ENCODE measurements at places on chromosomes 5 and 9.

DNA sequence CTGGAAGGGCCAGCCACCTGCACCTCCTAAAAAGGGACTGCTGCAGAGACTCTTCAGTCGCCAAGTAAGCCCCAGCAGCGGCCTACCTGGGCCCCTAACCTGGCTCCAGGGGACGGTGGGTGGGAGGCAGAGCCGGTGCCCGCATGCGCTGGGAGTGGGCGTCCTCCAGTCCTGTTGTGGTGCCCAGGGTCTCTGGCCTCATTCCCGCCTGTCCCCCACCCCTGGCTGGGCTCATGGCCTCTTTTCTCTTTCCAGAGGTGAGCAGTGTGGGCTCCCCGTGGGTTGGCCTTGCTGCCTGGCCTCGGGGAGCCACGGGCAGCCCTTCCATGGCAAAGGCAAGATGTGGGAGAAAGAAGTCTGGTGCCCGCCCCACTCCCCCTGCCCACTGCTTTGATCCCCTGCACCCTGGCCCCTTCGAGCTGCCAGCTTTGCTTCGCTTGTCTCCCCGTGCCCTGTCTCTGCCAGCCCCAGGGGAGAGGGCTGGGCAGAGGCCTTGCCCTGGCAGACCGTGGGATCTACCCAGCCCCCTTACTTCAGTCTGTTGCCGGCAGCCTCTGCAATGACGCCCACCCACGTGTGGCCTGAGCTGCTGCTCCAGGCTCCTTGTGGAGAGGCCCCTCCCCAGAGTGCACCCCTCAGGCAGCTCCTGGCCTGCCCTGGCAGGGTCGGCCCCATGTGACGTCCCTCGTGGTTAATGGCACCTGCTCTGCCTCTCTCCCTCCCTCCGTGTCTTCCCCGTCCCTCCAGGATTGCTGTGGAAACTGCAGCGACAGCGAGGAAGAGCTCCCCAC is 5.4 kb upstream of the PRR7 start:
- no peak for DNase-seq

DNA sequence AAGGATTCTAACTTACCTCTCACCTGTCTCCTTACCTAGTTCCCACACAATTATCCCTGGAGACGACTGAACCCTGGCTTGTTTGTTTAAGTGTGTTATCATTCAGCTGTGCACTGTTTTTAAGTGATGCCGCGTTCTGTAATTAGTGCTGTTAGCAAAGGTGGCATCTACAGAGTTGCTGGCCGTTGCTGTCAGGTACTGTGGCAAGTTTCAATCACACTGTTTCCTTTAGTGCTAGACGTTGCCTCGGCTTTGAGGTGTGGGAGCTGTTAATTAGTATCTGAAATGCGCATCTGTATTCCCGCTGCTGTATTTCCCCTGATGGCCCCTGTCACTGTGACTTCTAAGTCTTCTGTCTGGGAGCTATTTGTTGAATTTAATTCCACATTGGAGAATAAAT is 193.8 kb upstream of the GAS1 start:
- DNase-seq: no peak

- DNase-seq: no peak
Observed at GRCh38 chr5:180366326-180366725, 13.2 kb upstream of the GFPT2 start.

DNA sequence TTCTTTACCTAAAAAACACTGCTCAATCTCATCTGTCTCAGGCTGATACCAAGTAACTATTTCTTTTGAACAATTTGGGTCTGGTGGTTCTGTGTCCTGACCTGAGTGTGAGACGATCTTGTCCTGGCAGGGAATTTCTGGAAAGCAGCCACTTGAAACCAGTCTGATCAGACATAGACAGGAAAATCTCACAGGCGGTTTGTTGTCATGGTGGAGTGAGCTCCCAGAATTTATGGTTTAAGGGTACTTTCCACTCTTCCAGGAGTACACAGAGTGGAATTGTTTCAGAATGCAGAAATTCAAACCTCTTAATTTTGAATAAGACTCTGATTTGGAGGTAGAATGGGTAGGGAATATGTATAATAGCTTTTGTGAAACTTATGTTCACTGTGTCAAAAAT is 268.2 kb downstream of the ISL1 start:
- no peak for DNase-seq

- DNase-seq: no peak
Observed at GRCh38 chr5:173537228-173537627, 79.2 kb downstream of the BOD1 start.

- no peak for DNase-seq
Observed at GRCh38 chr5:39760385-39761198, 335.8 kb upstream of the DAB2 start.

- no peak for DNase-seq
Observed at GRCh38 chr5:145965804-145966203, 29.4 kb downstream of the SH3RF2 start.

GRCh38 chr9:134669399-134669955 is 27.9 kb downstream of the COL5A1 start:
- DNase-seq: no peak

DNA sequence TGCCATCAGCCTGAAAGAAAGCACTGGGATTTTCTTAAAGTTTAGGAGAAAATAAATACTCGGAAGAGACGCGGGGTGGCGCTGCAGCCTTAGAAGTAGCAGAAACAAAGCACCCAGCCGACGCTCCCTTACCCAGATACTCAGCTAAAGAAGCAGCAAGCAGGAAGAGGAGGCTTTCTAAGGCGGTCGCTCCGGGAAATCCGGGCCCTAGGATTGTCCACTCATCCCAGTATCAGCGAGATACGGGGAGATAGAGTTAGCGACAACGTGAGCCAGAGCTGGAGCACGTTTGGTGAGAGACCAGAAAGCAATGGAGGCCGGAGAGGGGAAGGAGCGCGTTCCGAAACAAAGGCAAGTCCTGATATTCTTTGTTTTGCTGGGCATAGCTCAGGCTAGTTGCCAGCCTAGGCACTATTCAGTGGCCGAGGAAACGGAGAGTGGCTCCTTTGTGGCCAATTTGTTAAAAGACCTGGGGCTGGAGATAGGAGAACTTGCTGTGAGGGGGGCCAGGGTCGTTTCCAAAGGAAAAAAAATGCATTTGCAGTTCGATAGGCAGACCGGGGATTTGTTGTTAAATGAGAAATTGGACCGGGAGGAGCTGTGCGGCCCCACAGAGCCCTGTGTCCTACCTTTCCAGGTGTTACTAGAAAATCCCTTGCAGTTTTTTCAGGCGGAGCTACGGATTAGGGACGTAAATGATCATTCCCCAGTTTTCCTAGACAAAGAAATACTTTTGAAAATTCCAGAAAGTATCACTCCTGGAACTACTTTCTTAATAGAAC is at the start of gene PCDHB2:
Gene PCDHB2, plus strand, starts transcription at position 135 of the 782 bp plus-strand sequence. Its CDS starts 176 bp downstream, at position 311.
- no peak for DNase-seq

DNA sequence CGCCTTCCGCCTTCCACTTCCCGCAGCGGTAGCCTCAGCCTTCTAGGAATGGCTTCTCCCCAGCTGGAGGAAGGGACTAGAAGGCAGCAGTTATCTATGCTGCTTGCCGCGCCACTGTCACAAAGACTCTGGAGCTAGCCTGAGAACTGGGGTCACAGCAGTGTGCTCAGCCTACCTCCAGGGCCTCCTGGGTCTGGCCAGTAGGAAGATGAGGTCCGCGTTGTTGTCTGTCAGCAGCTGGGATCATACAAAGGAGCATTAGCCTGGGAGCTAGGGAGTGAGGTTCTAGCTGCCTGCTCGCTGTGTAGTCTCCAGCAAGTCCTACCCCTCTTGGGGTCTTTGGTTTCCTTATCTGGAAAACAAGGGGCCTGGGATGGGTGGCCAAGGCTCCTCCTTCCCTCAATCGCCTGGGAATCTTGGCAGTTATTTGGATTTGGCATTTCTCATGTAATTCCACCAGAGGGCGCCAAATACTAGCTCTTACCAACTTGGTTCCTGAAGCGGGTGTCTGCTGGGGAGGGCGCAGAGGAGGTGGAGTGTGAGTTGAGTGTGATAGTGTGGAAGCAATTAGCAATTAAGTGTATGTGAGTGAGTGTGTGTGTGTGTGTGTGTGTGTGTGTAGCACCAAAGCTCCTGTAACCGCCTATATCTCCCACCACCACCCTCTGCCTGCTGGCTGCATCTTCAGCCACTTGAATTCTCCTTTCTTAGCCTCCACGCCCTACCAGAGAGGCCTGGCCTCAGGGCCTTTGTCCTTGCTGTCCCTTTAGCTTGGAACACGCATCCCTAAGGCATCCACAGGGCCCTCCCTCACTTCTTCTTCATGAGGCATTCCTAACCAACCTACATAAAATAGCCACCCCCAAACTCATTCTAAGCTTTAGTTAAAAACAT is 97.1 kb downstream of the ENTREP1 start:
- DNase-seq: peak; percentile 4

- DNase-seq: no peak
Observed at GRCh38 chr5:109532773-109533364, 123.1 kb upstream of the PJA2 start.

- DNase-seq: no peak
Observed at GRCh38 chr5:150162142-150162513, 4.5 kb upstream of the CDX1 start.

- DNase-seq: no peak
Observed at GRCh38 chr9:404234-404633, 189.6 kb downstream of the DOCK8 start.

DNA sequence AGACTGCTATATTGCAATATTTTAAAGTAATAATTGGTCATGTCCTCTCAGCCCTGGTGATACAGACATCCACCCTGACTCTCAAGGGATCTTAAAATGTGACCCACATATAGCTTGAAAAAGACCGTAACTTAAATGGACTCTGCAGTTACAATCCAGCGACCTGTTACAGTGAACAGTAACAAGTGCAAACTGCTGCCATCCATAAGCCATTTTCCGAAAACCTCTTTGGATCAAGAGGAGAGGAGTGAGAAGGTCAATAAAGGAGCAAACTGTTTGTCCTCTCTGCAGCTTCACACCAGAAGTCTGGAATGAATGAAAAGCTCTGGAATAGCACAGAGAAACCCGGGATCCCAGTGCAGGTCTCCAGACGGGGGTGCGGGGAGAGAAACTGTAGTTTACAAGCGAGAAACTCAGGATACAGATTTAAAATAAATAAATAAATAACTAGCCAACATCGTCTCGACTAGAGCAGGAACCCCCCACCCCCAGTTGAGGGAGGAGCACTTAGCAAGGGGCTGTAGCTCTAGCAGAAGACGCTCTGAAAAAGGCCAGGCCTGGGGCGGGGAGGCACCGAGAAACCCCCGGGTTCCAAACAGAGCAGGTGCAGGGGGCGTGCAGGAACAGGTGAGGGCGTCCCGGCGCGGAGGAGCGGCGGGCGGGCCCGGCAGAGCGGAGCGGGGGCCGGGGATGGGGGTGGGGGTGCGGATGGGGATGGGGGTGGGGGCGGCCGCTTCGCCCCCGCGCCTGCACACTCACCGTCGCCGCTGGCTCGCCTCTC is 572 bp downstream of the ZDHHC21 start:
- no peak for DNase-seq

GRCh38 chr5:161058781-161059180 is 206.8 kb upstream of the ATP10B start:
- no peak for DNase-seq

DNA sequence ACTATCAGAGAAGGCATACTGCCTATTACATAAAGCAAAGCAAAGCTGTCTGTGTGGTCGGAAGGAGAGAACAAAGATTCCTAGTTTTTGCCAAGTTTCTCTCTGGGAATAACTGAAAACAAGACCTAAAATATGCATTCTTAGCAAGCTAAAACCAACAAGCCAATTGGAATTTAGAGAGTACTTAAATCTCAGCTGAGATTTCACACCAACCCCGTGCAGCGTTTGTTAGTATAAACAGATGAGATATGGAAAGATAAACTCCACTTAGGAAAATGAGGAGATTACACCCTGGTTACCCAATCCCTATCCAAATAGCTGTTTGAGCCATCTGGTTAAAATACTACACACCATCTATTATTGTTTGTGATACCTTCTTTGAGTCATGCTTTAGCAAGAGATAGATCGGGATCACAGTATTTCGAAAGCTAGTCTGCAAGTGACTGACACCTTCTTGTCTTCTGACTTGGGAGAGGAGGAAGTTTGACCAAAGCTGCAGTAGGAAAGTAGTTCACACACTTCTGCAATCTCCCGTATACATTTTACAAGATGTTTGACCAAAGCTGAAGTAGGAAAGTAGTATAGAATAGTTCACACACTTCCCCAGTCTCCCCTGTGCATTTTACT is 18.2 kb downstream of the FAF2 start:
- no peak for DNase-seq

DNA sequence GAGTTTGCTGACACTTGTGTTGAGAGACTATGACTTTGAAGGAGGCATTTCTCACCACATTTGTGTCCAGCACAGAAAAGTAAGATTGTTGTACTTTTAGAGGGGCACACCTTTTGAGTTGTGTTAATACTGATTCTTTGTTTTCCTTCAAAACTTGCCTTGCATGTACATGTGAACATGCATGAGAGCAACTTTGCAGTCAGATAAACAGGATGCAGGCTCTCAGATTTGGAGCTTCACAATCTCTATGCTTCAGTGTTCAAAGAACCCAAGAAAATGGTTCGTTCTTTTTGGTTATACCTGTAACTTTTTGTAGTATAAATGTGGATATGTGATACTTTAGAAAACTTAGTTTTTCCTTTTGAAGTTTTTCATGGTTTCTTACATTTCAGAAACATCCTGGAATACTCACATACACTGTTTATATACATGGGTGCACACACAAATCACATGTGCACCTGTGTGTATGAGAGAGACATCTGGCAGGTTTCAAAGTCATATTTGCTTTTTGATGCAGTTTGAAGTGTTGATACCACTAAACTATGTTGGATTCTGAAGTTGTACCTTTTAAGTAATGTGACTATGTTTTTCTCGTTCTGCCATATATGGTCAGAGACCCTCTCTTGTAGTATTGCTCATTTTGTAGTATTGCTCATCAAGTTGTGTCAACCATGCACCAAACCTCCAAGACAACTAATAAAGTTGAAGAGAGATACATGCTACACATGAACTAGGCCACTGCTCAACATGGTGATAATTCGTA is 190.7 kb downstream of the CD180 start:
- DNase-seq: no peak

DNA sequence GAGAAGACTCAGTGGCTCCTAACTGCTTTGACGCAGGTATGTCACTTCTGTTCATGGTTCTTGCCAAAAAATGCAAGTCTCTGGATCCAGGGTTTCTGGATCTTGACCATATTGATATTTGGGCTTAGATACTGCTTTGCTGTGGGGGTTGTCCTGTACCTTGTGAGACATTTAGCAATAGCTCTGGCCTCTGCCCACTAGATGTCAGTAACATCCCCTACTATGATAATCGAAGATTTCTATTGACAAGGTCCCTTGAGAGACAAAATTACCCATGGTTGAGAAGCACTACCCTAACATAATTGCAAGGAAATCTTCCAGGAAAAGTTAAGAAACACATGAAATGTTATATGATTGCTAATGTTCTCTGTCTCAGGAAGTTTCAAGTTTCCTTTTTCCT is 285.4 kb downstream of the TMEM232 start:
- no peak for DNase-seq
